GM23248 (cell line): ENCODE measurements at places on chromosomes 7 and 10.

GRCh38 chr10:80457554-80458262 lies 3.6 kb downstream of the TSPAN14 start:
- no peak for DNase-seq

GRCh38 chr10:89245802-89246201 lies 5.8 kb downstream of the LIPA start:
- DNase-seq = peak; percentile 62

- no peak for DNase-seq
These were observed 134.5 kb downstream of the BAMBI start for GRCh38 chr10:28811639-28812349.

GRCh38 chr7:94253686-94254085 lies 141.0 kb upstream of the COL1A2 start:
- no peak for DNase-seq

DNA sequence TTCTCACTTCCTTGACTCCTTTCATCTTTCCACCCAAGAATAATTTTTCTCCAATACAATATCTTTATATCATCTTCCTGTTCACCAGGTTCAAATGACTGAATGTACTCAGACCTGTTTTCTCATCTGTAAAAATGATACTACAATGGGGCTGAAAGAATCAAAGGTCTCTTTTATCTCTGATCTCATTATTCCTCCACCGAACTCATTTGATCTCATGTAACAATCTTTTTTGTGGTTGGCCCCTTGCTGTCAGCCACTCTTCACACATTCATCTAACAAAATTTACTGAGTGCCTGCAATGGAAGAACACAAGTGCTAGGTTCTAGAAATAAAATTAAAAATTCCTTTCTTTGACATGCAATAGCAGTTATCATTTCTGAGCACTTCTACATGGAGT lies 65.0 kb downstream of the GRM8 start:
- no peak for DNase-seq

GRCh38 chr7:8434290-8435002 lies 1.0 kb downstream of the NXPH1 start:
- DNase-seq = no peak

- DNase-seq = peak; percentile 71
These were observed 911 bp upstream of the HNRNPH3 start for GRCh38 chr10:68330852-68331454.

DNA sequence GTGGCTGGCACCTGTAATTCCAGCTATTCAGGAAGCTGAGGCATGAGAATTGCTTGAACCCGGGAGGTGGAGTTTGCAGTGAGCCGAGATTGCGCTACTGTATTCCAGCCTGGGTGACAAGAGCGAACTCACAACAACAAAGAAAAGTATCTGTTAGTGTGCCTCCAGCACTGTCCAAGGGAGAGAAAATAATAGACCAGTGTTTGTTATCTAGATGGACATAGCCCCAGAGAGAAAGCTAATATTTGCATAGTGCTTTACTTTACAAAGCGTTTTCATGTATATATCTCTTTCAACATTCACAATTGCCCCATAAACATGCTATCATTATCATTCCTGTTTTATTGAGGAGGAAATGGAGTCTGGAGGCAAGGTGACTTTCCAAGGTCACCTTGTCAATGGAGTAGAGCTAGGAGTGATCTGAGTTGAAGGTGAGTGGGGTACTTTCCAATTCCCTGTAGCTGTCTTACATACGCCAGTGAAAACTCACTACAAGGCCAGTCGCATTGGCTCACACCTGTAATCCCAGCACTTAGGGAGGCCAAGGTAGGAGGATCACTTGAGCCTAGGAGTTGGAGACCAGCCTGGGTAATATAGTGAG lies 49.7 kb upstream of the KIF5B start:
- DNase-seq = no peak

GRCh38 chr10:8637640-8638039 lies 583.2 kb downstream of the GATA3 start:
- no peak for DNase-seq

DNA sequence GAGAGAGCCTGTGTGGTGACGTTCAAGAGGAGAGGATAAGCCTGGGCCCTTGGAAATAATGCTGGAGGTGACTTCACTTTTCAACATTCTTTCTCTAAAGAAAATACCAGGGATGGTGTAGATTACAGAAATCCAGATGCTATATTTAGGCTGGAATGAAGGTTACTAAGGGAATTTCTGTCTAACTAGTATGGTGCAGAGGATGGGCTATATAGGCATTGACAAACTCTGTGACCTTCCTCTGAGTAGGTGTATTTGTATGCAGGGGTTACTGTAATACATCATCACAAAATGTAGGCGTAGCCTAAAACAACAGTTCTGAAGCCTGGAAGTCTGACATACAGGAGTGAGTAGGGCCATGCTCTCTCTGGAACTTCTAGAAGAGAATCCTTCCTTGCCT lies 155.3 kb upstream of the INHBA start:
- peak; percentile 54 for DNase-seq

DNA sequence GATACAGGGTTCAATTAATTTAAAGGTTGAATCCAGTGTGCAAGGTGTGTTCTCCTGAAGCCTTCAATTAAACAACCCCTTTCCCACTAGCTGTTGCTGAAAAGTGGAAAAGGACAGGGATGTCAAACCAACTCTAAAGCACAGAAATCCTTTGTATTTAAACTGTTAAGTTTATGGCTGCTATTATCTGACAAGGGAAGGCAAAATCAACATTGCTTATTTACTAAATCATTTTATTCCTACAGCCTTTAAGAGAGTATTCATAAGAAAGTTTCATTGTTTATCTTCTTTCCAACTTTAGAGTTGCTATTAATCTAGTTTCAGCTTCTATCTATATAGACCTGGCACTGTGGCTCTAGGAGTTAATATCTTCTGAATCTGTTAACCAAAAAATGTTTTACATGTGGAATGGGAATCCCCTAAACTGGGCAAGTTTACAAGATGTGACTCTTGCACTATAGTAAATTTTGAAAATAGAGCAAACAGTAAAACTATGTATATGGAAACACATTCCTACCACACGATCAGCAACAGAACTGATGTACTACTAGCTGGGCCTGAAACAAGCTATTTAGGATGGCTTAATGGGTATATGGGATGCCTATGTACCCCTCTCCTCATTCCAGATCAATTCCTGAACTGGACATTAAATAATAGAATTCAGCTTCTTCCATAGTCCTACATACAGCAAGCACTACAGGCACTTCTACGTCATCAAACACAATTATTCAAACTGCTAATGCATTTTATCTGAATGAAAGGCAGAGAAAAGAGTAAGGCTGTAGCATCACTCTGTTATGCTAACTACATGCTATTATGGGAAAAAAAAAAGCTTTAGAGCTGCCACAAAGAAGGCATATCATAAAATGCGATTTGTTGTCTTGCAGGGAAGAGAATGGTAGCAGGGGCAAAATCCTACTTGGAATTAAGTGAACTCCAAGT lies 52.8 kb downstream of the CDK6 start:
- DNase-seq = no peak
